Activated CD4-positive, alpha-beta memory T cell treated with anti-CD3 and anti-CD28 coated beads for 36 hours (primary cell): ENCODE measurements at places on chromosomes 5 and 9.

GRCh38 chr9:21155501-21155900 lies 11.0 kb downstream of the IFNA21 start:
- no peak for DNase-seq

- peak; percentile 88 for DNase-seq
Measured at GRCh38 chr9:130243015-130243881, 22.3 kb upstream of the HMCN2 start.

GRCh38 chr5:73958037-73958436 lies 332.0 kb downstream of the ARHGEF28 start:
- no peak for DNase-seq

GRCh38 chr9:33227741-33228140 lies 12.2 kb upstream of the SPINK4 start:
- no peak for DNase-seq

DNA sequence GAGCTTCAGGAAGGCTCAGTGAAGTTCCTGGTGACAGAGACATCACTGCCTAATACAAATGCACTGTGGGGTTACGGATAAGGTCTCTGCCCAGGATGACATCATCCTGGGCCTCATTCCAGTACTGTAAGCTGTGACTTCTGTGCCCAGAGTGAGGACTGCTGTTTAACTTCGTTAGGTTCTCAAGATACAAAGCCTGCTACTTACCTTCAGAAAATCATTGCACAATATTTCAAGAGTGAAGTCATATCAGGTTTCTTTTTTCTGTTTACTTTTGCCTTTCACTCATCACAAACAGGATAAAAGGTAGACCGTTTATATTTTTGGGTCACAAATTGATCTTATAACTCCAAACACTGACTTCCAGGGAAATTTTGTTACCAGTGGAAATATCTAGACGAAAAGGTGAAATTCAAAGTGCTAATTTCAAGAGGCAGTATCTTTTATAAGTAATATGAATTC lies 241.2 kb downstream of the PIK3R1 start:
- DNase-seq, result no peak

GRCh38 chr9:111810908-111811307 lies 16.2 kb upstream of the SHOC1 start:
- no peak for DNase-seq

- DNase-seq, result no peak
Measured at GRCh38 chr9:118336250-118336942, 632.2 kb downstream of the TLR4 start.

- no peak for DNase-seq
Measured at GRCh38 chr9:115524453-115525059, 406.6 kb upstream of the TNC start.

GRCh38 chr5:43561356-43561755 lies 4.5 kb upstream of the PAIP1 start:
- DNase-seq, result no peak

GRCh38 chr9:136185066-136185465 lies 19.9 kb downstream of the LHX3 start:
- no peak for DNase-seq

DNA sequence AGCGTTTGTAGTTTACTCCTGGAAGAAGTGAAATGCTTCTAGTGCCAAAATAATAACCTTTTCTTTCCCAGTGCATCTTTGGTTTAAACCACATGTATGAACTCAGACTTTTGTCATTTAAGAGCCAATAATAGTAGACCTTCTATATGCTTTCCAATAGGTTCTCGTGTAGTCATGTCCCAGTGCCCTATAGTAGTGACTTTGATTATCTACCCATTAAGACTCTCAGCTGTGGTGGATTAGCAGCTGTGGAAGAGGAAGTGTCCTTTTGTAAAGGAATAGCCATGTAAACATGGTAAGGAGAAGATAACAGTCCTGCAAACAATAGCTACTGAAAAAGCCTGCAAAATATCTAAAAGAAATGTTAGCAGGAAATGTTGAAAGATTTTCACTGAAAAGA lies 765.3 kb downstream of the MTRR start:
- DNase-seq, result no peak

DNA sequence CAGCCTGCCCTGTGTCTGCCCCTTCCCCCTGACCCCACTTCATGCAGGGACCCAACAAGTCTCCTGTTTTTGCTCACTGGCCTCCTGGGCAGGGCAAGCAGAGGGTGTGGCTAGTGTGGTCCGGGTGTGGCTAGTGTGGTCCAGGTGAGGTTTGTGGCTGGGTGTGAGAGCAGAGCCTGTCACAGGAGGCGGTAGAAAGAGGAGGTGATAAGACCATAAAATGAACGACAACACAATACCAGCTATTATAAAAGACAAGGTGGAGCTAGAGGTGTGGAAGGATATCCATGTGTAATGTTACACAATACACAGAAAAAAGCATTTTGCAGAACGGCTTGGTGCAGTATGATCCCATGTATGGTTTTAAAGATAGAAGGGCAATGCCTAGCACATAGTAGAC lies 23.3 kb downstream of the SPRY4 start:
- DNase-seq, result no peak

DNA sequence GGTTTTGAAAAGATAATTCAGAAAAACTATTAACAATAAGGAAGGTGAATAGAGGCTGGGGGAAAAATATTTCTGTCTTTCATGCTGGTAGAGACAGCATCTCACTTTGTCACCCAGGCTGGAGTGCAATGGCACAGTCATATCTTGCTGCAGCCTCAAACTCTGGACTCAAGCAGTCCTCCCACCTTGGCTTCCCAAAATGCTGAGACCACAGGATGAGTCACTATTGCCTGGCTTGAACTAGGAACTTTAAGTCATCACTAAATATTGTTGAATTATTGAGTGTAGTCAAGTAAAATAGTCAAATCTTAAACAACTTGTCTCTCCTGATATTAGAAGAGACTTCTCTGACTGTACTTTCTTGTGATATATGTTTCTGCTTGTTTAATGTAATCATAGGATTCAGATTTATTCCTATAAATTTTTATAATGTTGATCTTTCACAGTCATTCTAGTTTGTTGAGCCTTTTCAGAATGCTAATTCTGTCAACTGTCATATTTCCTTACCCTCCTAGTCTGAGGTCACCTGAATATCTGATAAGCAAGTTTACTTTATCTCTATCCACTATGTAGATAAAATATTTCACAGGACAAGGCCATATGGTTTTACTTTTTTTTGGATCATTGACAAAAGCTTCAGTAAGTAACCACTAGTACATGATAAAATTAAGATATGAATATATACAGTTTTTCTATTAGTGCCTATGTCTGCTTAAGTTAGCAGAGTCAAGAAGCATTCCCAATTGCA lies 1696.5 kb downstream of the MAT2B start:
- DNase-seq, result no peak

DNA sequence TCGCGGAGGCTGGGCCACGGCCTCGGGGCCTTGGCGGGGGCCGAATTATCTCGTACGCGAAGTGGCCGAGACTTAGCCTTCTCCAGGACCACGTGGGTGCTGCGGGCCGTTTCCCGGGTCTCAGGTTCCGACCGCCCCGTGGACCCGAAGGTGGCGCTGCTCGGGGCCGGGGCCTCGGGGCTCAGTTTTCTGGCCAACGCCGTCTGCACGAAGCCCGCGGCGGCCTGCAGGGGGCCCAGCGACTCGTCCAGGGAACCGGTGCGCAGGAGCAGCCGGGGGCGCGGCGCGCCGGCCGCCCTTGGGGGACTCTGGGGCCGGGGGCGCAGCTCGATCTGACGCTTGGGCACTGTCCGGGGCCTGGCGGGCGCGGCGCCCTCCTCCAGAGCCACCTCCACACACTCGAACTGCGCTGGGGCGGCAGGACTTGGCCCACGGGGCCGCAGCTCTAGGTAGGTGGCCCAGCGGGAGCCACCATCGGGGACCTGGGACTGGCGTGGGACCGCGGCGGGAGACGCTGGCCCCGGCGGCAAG lies 716 bp downstream of the PROB1 start:
- DNase-seq, result peak; percentile 68

- DNase-seq, result no peak
Measured at GRCh38 chr5:150073677-150074076, 12.7 kb downstream of the CSF1R start.

DNA sequence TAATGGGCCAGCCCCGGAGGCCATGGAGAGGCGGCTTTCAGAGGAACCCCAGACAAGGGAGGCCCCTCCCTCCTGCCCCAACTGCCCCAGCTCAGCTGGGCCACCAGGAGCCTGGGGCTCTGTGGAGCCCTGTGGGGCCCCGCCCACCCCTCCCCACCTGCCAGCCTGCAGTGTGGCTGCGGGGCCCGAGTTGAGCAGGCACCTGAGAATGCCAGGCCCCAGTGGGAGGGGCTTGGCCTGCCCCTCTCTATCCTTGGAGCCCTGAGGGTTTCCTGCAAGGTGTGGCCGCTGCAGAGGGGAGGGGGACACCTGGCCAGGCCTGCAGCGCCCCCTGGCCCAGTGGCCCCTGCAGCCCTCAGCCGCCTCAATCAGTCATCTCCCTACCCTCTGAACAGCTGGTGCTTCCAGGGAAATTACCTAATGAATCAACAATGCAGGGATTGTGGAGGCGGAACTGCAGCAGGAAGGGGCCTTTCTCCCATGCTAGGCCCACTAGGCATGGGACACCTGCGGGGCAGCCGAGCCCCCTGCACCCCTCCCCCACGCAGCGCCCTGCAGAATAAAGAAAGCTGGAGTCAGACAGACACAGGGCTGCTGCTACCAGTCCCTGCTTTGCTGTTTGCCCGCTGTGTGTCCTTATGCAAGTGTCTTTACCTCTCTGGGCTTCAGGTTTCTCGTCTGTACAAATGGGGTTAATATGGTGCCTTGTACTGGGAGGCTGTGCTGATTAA lies 48.0 kb downstream of the LMX1B start:
- no peak for DNase-seq

GRCh38 chr5:370959-371810 lies 49.7 kb downstream of the AHRR start:
- peak; percentile 8 for DNase-seq

GRCh38 chr9:93087971-93088655 lies 7.9 kb upstream of the CARD19 start:
- peak; percentile 7 for DNase-seq

GRCh38 chr5:91142386-91142785 lies 240.7 kb downstream of the ARRDC3 start:
- DNase-seq, result no peak

GRCh38 chr5:174312270-174312617 lies 266.7 kb downstream of the NSG2 start:
- no peak for DNase-seq

DNA sequence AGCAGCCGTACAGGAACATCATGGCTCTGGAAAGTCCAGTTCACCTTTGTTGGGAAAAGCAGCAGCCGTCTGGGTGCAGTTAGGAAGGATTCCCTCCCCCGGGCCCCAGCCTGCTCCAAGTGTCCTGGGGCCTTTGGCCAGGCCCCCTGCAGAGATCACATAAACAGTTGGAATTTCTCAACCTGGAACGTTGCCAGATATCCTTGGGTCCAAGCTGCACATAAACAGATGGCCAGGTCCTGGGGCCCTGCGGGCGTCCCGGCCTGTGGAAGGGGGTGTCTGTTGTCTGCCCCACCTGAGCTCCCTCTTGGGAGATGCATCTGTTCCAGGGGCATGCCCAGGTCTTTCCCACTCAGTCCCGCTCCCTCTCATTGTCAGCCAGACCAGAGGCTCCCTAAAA lies 92.7 kb downstream of the COL5A1 start:
- DNase-seq, result no peak
